ENCODE measurements at places on chromosomes 7 and 10.

DNA sequence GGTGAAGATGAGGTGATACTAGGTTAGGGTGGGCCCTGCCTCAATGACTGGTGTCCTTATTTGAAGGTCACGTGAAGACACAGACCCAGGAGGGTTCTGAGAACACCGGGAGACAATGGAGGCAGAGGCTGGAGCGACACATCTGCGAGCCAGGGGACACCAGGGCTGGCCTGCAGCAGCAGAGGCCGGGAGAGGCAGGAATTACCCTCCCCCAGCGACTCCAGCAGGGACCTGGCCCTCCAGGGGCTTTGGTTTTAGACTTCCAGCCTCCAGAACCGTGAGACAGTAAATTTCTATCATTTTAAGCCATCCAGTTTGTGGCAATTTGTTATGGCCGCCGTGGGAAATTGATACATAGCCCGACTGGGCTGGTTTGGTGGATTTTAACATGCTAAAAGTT, 152.2 kb downstream of the DNAJB6 start:
- DNase-seq: no peak

- no peak for DNase-seq
Observed at GRCh38 chr7:112668561-112668960, 121.6 kb downstream of the TMEM168 start.

- DNase-seq: no peak
Observed at GRCh38 chr10:61279400-61279799, 173.8 kb downstream of the TMEM26 start.

GRCh38 chr10:87634311-87634710, 25.4 kb upstream of the PAPSS2 start:
- no peak for DNase-seq

GRCh38 chr7:99359465-99360154, 14.9 kb upstream of the ARPC1B start:
- DNase-seq: no peak

DNA sequence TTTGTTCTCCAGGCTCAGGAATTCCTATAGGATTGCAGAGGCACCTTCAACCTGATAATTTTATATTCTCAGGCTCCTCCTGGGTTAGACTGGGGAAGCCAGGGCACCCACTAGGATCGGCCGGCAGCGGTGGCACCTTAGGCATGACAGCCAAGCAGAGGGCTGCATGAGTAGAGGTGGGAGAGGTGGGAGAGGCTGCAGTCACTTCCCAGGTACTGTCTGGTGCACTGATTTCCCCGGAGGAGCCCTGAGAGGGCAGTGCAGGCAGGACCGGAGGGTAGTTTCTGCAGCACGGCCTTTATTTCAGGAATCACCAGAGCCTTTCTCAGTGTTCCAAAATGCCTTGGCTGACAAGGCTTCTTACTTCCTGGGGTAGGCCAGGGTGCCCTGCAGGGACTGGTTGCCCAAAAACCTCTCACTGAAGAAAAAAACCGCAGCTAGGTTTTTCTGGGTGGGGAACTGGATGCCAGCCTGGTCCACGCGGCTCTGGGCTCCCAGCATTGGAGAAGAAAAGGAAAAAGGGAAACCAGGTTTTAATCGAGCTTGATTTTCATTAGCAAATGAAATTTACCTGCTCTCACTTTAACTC, 3.6 kb upstream of the HOXA13 start:
- DNase-seq: no peak

DNA sequence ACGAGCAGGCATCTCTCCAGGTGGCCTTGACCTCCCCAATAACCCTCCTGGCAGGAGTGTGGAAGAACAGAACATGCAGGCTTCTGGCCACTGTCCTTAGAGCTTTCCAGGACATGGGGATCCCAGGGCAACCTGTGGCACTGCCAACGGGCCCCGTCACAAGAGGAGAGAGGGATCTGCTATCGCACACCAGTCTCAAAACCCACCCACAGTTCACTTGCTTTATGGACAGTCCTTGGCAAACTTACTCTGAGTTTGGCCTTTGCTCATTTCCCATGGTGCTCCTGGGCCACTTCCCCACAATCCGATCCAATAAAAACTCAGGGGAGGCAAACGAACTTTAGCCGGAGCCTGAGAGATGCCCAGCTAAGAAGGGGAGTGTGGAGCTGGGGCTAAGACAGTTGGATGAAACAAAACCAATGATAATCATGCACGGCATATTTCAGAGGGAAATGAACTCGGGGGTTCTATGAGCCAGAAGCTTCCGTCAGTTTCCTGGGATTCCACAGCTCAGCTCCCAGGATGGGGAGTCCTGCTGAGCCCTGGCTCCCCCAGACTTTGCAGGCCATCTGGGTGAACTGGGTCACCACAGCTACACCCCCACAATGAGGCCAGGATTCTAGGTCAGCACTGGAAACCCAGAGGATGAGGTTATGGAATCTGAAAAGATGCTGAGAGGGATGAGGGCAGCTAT, 158.4 kb downstream of the NEURL1 start:
- DNase-seq: no peak

GRCh38 chr10:62885684-62886461, 69.7 kb upstream of the EGR2 start:
- no peak for DNase-seq

- DNase-seq: no peak
Observed at GRCh38 chr7:149616898-149617297, 119.3 kb upstream of the ZNF746 start.

DNA sequence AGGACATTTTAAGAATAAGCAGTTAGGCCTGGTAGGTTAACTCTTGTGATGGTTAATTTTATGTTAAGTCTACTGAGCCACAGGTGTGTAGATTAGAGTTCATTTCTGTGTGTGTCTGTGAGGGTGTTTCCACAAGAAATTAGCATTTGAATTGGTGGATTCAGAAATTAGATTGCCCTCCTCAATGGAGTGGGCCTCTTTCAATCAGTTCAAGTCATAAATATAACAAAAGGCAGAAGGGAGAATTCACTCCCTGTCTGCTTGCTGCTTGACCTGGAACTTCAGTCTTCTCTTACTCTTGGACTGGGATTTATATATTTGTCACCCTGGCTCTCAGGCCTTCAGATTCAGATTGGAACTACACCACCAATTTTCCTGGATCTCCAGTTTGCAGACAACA, 55.3 kb upstream of the POM121L12 start:
- no peak for DNase-seq

GRCh38 chr10:117239051-117239450, 1.9 kb upstream of the SLC18A2 start:
- no peak for DNase-seq

DNA sequence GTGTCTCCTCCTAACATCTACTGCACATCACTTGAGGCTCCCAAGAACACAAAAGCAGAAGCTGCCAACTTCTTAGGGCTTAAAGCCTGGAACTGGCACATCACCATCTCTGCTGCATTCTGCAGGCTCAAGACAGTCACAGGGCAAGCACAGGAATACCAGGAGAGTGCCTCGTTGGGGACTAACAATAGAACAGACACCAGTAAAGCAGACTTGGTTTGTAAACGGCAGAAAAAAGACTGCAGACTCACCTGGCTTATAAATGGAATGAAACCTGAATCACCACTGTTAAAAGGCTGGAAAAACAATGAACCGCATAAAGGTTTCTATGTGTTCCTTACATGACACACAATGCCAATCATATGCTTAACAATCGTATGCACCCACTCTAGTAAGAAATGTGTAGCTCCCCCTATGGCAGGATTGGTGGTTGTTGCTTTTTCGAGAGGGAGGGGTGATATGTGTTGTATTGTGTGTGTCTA, 12.8 kb downstream of the RHEB start:
- no peak for DNase-seq

- no peak for DNase-seq
Observed at GRCh38 chr10:91690996-91691676, 58.3 kb upstream of the PPP1R3C start.

DNA sequence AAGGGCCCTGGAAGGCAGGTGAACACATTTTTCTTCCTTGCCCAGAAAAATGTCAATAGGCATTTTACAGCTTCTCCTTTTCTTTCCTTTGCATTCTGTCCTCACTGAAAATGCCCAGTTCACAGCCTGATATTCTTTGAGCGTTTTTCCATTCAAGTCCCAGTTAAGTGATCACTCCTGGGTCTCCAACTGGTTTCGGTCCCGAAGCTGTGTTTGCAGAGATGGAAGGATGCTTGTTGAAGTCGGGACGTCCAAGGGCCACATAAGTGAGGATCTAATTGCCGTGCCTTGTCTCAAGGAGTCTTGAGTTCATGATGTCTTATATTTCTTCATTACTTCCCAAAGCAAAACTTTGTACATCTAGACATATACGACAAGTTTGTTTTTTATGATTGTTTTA, 208.7 kb upstream of the PRKCQ start:
- DNase-seq: no peak

GRCh38 chr7:41142904-41143473, 559.9 kb downstream of the INHBA start:
- DNase-seq: no peak

- DNase-seq: no peak
Observed at GRCh38 chr10:10500937-10501336, 516.7 kb upstream of the CELF2 start.

- no peak for DNase-seq
Observed at GRCh38 chr7:18405726-18406125, 89.8 kb upstream of the HDAC9 start.

GRCh38 chr7:12674053-12674452, 13.4 kb upstream of the ARL4A start:
- DNase-seq: no peak

GRCh38 chr10:14688606-14689005, 86.1 kb downstream of the FAM107B start:
- DNase-seq: no peak

DNA sequence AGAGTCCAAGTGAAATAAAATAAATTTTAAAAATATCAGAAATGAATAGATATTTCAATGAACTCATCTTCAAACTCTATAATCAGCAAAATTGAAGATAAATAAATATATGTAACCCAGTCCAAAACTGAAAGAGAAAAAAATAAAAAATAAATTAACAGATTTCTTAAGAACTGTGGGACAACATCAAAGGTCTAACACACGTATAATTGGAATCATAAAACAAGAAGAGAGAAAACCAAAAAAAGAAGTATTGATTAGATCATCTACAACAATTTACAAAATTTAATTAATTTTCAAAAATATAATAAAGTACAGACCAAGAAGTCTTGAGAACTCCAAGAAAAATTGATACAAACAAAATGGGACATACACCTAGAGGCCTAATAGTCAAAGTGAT, 625.8 kb upstream of the SORCS1 start:
- no peak for DNase-seq

DNA sequence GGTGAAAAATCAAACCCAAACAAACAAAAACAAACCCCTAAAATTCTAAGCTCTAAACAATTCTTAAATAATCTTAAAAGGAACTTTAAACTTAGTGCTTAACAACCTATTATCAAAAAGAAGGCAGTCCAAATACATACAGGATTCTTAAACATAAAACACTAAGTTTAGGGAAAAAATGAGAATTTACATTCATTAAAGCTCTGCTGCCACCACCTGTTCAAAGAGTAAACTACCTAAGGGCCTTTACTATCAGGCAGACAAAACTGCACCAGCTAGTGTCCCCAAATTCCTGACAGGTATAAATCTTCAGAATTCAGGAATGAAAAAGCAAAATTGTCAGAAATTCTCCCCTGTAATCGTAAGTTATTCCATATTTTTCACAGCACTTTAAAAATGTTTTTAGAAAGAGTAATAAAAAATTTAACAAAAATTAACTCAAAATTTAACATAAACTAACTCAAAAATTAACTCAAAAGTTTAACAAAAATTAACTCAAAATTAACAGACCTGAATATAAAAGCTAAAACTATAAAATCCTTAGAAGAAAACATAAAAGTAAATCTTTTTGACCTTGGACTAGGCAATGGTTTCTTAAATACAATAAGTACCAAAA, 55.1 kb downstream of the PDZD8 start:
- peak; percentile 35 for DNase-seq

DNA sequence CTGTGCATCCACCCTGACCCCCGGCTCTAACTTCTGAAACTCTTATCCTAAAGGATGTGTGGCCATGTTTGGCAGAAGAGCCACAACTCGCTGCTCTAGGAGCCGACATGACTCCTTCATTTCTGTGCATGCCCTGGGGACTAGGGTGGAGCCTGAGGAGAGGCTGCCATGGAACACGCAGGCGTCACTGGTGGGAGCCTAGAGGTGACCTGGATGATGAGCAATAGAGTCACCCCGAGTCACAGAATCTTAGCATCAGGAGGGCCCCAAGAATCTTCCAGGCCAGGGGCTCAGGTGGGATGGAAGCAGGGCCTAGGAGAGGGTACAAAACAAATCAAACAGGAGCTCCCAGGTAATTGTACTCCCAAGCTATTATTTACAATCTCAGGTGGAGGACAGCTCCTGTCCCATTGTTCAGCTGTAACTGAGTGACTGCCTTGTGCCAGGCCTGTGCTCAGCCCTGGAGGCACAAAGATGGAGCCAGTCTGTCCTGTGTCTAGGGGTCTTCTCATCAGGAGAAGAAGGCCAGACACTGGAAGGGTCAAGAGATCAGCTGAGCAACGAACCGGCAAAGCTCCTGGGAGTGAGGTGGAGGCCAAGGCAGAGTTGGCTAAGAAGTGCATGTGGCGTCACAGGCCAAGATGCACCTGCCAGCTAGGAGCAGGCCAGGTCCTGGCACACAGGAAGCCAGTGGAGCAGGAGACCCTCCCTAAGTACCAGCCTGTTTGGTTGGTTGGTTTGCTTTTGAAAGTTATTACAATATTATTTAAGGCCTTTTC, 5.8 kb upstream of the ZNF22 start:
- DNase-seq: no peak

DNA sequence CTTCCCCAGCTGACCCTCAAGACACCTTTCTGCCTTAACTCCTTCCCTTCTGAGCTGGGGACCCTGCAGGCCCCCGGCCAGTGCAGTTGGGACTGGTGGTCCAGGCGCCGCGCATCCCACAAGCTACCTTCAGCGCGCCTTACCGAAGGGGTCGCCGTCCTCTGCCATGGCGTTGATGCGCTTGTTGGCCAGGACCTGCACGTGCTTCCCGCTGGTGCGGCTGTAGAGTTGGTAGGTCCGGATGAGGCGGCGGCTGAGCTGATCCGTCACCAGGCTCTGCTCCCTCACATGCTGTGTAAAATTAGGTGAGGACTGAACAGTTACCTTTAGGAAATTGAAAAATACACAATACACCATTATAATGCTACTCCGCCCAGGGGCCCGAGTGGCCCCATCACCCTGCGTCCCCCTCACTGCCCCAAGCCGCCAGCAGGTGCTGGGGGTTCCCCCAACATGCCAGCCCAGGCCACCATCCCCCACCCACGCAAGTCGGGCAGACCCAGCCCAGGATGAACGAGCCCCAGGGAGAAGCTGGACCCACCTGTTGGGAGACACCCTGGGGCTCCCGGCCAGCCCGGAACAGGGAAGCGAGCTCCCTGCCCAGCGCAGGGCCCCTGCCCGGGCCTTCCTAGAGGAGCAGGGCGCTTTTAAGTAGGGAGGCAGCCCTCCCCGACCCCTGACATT, 1.2 kb downstream of the FGF8 start:
- no peak for DNase-seq

GRCh38 chr7:139118234-139118804, 8.8 kb upstream of the ZC3HAV1 start:
- DNase-seq: no peak

- DNase-seq: peak; percentile 36
Observed at GRCh38 chr7:90749774-90750173, 153.7 kb downstream of the CDK14 start.

- DNase-seq: no peak
Observed at GRCh38 chr10:48993627-48994026, 54.0 kb upstream of the LRRC18 start.
